ENCODE measurements at places on chromosomes 11 and 22. TPM values are rescaled to one million over a fixed set of nuclear protein-coding genes. Genes with fewer than 3 reads are reported as not detected.

The ART5 gene
- not detected for total RNA-seq

- DNase-seq: no peak
Measured at GRCh38 chr11:61711498-61711897, 31.3 kb downstream of the DAGLA start.

The KLHDC7B gene
- 8.7 TPM for total RNA-seq

- DNase-seq: no peak
Measured at GRCh38 chr11:124578761-124579160, 9.0 kb downstream of the OR8A1 start.

DNA sequence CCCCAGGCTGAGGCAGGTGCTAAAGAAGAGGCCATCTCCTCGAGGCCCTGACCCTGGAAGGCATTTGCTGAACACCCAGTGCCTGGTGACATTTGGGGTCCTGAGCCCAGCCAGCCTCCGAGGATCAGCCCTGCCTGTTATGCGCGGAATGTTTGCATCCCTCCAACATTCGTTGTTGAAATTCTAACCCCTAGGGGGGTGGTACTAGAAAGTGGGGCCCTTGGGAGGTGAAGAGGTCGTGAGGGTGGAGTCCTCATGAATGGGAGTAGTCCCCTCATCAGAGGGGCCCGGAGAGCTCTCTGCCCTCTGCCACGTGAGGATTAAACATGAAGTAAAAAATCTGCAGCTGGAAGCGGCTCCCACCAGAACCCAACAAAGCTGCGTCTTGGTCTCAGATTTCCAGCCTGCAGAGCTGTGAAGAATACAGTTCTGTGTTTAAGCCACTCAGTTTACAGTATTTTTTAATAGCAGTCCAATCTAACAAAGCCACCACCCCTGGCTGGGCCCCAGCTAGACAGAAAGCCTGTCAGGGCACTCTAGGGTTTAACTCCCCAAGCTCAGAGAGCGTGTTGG lies 35.3 kb upstream of the SEPTIN5 start:
- no peak for DNase-seq

The RAB30 gene
- 24.4 TPM for total RNA-seq

The NXPE1 gene
- total RNA-seq: not detected

DNA sequence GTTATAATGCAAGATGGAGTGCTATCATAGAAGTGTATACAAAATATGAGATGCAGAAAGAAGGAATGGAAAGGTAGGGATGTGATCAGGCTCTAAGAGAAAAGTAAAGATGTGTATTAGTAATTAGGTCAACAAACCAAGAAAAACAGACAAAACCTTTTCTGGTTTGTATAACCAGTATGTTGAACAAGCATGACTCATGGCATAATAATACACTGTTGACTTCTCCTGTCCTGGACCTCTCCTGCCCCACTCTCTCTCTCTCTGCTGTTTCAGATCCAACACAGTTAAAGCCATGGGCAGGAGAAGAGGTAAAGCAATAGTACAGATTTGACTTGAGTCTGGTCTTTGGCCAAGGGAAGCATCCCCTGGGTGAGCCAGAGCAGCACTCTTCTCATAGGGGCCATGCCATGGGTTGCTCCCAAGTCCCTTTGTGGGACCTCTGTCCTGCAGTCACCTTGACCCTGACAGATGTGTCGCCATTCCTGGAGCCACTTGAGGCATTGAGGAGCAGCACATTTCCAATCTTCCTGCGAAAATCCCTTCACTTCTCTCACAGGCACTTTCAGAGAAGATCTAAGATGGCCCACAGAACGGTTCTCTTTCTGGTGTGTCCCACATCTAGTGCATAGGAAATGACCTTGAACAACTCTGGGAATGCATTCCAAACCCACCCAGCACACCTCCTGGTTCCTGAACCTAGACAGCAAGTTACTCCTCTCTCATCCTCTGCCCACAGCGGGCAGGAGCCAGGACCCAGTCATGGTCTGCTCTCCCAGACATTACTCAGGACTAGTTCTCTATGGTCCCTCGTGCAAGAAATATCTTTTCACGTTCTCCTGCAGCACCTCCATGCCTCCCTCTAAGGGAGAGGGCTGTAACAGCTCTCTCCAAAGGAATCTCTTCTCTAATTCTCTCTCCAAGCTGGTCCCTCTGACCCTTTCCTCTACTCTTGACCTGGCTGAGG lies 58.2 kb upstream of the PRSS23 start:
- no peak for DNase-seq

DNA sequence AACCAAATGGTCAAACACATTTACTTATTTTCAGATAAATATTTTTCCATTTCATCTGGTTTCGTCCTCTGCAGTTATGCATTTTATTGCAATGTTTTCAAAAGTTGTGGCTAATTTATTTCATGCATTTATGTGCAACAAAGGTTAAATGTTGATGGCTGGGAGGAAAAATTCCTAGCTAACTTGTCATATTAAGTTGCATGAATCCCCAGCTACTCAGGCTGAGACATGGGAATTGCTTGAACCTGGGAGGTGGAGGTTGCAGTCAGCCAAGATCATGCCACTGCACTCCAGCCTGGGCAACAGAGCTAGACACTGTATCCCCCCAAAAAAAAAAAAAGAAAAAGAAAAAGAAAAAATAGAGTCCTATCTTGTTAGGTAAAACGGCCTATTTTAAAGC lies 1862.4 kb upstream of the RAG2 start:
- no peak for DNase-seq

DNA sequence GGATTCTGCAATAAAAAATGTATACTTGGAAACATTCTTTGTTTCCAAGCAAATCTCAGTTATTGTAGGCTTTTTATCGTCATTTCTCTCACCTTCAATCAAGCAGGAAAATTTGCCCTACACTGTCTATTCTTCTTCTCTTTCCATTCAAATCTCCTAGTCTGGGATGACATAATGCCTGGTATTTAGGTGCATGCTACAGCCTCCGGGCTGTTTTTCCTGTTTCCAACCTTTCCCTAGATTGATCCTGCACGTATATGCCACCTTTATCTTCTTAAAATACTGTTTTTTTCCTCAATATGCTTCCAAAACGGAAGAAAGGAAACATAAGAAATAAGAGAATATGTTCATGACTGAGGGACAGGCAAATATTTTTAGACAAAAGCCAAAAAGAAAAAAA lies 249.1 kb upstream of the UBASH3B start:
- no peak for DNase-seq

DNA sequence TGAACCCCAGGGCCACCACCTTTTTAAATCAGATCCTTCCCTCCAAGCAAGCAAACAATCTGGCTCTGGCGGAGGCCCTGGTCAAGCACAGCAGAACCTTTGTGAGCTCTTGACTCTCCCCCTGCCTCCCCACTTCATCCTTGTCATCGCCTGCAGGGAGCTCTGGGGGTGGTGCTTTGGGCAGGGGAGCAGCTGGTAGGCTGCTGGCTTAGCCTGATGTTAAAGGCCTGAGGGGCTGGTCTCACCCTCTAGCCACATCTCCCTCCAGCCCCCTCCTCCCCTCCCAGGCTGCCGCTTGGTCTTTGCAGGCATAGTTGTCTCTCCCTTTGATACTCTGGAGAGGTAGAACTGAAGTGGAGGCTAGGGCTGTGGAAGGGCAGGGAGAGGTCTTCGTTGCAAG lies 50.9 kb downstream of the THAP12 start:
- DNase-seq: peak; percentile 15

GRCh38 chr11:73590991-73591390 lies 6.9 kb downstream of the FAM168A start:
- DNase-seq: no peak

The SCGB1D2 gene
- not detected for total RNA-seq

The MAP6 gene
- not detected for total RNA-seq

The UBQLN3 gene
- 0.49 TPM for total RNA-seq

The EXPH5 gene
- 1.1 TPM for total RNA-seq

GRCh38 chr11:35017528-35018342 lies 101.3 kb downstream of the PDHX start:
- DNase-seq: no peak

- DNase-seq: peak; percentile 72
Measured at GRCh38 chr11:64339754-64340408, at the start of gene CCDC88B. Gene CCDC88B (plus strand): TSS chr11:64340204. CDS start chr11:64340267, 63 bp downstream.

The CARD16 gene
- total RNA-seq: 69.4 TPM

GRCh38 chr11:33347490-33348125 lies 90.4 kb downstream of the HIPK3 start:
- DNase-seq: no peak

GRCh38 chr11:130315354-130315970 lies 745 bp upstream of the ZBTB44 start:
- DNase-seq: peak; percentile 40

- DNase-seq: peak; percentile 42
Measured at GRCh38 chr22:27801616-27802345, at the start of gene MN1. Gene MN1 (minus strand): TSS chr22:27801756. CDS start chr22:27800543, 1,213 bp downstream.

DNA sequence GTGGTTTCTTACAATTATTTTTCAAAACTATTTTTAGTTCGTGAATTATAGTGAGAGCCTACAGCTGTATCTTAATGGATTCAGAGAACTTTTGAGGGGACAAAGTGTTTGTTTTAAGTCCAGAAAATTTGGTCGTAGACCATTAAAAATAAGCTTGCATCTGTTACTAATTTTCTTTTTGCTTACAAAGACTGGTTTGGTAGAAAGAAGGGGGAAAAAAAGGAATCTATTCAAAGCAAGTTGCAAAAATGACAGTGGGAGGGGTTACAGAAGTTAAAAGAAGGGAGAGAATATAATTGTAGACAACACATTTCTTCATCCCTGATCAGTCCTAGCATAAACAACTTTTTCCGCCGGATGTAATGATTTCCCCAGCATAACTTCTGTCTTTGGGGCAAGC lies 72.1 kb downstream of the AMOTL1 start:
- DNase-seq: no peak

DNA sequence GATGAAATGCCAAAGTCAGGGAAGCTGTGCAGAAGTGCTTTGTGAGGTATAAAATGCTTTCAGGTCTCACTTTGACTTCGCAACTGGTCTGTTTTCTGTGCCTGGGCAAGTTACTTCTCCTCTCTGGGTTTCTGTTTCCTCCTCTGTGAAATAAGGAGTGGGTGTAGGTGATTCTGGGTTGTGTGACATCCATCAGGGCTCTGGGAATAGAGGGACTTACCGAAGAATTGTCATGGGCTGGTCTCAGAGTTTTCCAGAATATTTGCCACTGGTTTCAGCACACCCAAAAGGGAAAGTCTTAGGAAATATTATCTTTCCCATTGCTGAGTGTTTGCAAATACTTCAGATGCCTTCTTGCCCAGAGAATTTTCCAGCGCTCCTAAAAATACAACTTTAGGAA lies 118.4 kb downstream of the KIAA1671 start:
- no peak for DNase-seq

- DNase-seq: no peak
Measured at GRCh38 chr11:111683806-111684205, 81.6 kb downstream of the SIK2 start.

- peak; percentile 40 for DNase-seq
Measured at GRCh38 chr11:118435290-118435892, 901 bp upstream of the KMT2A start.

GRCh38 chr11:32563600-32563959 lies 20.1 kb upstream of the EIF3M start:
- DNase-seq: no peak

GRCh38 chr11:2207773-2208621 lies 36.4 kb upstream of the TH start:
- DNase-seq: peak; percentile 4

GRCh38 chr11:60756307-60757032 lies at the start of gene MS4A15:
Gene MS4A15 (plus strand): TSS chr11:60756867. CDS start chr11:60763734, 6,867 bp downstream.
- DNase-seq: no peak

The SLC7A4 gene
- 0.13 TPM for total RNA-seq

- no peak for DNase-seq
Measured at GRCh38 chr11:133897331-133897650, 52.0 kb upstream of the SPATA19 start.

GRCh38 chr11:130947889-130948288 lies 31.6 kb upstream of the SNX19 start:
- DNase-seq: no peak

GRCh38 chr11:60866911-60867870 lies at the start of gene ZP1:
Gene ZP1 (plus strand): TSS chr11:60867542. CDS start chr11:60867562, 20 bp downstream.
- no peak for DNase-seq

The PACSIN3 gene
- total RNA-seq: not detected

DNA sequence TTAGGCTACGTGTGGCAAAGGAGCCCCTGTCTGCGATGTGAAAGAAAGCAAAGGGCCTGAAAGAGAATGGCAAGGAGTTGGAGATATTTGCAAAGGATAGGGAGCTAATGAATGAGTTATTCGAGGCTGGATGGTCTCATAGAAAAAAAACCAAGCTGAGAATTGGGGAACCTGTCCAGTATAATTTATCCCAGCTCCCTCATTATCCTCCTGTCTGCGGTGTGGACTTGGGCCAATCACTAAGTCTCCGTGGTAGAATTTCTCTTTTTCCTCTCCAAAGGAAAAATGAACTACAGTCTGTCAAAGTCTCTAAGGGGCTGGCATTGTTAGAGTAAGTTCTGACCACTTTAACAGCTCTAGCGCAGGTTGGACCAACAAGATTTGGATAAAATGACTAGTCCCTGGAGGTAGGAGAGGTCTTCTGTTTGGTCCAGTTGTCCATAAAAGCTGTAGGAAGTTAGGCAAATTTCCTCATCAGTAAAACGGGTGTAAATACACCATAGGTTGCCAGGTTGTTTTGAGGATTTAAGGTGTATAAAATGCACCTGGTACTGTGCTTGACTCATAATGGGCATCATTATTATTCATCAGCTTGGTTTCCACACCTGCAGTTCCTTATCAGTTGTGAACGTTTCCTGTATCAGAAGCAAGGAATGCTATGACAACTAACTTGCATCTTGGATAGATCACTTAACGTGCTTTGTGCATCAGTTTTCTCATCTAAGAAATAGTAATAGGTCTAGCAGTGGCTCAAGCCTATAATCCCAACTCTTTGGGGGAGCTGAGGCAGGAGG lies 10.3 kb upstream of the CDON start:
- DNase-seq: no peak

The LIN7C gene
- total RNA-seq: 25.4 TPM

DNA sequence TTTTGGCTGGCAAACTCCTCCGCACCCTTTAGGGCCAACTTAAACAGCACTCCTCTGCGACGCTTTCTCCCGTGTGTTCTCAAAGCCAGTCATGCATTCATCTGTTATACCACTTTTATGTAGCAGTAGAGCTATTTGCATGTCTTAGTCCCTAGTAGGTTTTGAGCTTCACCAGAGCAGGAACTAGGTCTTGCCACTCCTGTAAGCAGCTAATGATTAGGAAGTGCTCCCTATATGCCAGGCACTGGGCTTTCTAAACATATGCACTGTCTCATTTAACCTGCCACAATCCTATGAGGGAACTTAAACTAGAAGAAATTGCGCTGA lies 180.8 kb downstream of the DBX1 start:
- no peak for DNase-seq

GRCh38 chr11:110345743-110346142 lies 49.3 kb upstream of the RDX start:
- DNase-seq: no peak
